ENCODE measurements at places on chromosomes 16 and 17.

- DNase-seq, result no peak
Observed at GRCh38 chr16:46768809-46769208, 20.7 kb upstream of the MYLK3 start.

GRCh38 chr17:11490171-11490755 is 108.0 kb upstream of the DNAH9 start:
- no peak for DNase-seq

DNA sequence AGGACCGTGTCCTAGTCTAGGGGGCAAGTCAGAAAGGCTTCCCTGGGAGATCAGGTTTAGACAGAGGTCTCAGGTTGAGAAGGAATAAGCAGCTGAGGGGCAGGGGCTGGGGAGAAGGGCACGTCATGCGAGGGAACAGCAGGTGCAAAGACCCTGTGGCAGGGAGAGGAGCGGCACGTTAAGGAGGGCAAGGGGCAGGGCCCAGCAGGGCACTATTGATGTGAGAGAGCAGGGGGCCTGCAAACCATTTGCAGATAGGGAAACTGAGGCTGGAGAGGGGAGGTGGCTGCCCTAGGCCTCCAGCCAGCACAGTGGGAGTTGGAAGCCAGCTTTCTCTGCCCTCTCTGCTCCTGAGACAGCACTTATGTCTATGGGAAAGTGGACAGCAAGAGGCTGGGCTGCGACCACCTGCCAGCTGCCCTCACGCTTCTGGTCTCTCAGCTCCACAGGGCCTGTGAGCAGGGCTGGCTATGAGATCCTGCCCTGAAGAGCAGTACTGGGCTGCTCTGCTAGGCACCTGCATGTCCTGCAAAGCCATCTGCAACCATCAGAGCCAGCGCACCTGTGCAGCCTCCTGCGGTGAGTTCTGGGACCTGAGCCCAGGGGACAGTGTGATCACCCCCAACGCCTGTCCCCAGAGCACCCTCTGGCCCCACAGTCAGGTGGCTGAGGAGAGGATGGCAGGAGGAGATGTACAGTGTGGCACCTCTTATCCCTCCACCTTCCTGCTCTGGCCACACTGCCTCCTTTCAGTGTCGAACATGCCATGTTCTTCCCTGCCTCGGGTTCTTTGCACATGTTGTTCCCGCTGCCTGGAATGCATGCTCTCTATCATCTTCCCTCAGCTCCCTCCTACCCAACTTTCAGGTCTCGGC is 61.5 kb downstream of the USP22 start:
- no peak for DNase-seq

GRCh38 chr17:6195123-6195522 is 124.9 kb downstream of the WSCD1 start:
- DNase-seq, result no peak

- DNase-seq, result no peak
Observed at GRCh38 chr16:73794994-73795393, 501.6 kb upstream of the PSMD7 start.

DNA sequence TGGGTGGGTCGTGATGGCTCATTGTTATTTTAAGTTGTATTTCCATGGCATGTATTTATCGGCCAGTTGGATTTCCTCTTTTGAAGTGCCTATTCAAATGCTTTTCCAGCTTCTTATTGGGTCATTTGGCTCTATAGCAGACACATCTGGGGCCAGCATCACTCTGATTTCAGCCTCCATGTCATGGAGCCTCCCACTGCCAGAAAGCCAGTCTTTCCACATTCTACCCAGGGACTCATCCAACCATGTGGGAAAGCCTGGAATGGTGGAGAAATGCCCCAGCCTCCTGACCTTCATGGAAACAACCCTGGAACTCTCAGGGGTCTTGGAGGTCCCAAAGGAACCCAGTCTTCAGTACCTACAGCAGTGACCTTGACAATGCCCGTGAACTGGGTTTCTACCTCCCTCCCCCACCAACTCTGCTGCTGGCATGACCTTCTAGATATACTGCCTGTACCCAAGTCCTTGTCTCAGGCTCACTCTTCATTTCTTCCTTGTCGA is 33.8 kb upstream of the ADGRG1 start:
- DNase-seq, result no peak

DNA sequence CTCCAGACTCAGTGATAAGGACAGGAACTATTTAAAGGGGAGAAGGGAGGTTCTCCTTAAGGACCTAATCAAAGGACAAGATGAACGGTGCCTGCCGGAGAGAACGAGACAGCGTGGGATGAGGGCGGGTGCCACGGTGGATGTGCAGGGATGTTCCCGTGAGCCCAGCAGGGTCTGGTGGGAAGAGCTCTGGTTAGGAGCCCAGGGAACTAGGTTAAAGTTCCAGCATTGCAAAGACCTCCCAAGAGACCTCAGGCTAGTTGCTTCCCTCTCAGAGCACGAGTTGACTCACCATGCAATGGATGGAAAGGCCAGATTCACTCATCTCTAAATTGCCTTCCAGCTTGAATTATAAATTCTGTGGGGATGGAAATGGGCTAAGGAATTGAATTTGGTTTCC is 14.7 kb downstream of the CCR7 start:
- no peak for DNase-seq

- no peak for DNase-seq
Observed at GRCh38 chr16:1708083-1708767, 2.2 kb downstream of the MAPK8IP3 start.

GRCh38 chr17:46038414-46038813 is 39.4 kb downstream of the STH start:
- DNase-seq, result no peak

DNA sequence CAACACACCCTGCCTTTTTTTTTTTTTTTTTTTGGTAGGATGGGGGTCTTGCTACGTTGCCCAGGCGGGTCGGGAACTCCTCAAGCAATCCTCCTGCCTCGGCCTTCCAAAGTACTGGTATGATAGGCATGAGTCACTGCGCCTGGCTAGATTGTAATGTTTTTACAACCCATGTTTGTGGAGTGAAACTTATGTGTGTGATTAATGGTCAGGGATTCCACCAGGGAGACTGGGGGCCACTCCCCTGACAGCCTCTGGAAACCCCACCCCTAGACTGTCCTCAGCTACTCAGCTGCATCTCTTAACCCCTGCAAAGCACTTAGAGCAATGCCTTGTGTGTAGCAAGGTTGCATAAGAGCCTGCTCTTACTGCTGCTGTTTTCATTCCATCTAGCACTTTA is 220.5 kb downstream of the PARN start:
- DNase-seq, result no peak

DNA sequence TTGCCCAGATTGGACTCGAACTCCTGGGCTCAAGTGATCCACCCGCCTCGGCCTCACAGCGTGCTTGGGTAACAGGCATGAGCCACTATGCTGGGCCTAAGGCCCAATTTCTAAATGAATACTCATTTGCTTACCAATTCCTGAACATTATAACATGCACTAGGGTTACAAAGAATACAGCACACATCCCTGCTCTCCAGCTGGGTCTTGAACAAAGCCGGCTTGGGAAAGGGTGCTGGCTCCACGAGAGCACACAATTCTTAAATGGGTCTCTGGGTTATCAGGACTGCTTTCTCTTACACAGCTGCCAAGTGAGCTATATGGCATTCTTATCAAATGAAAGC is 58.3 kb downstream of the HIC1 start:
- no peak for DNase-seq

DNA sequence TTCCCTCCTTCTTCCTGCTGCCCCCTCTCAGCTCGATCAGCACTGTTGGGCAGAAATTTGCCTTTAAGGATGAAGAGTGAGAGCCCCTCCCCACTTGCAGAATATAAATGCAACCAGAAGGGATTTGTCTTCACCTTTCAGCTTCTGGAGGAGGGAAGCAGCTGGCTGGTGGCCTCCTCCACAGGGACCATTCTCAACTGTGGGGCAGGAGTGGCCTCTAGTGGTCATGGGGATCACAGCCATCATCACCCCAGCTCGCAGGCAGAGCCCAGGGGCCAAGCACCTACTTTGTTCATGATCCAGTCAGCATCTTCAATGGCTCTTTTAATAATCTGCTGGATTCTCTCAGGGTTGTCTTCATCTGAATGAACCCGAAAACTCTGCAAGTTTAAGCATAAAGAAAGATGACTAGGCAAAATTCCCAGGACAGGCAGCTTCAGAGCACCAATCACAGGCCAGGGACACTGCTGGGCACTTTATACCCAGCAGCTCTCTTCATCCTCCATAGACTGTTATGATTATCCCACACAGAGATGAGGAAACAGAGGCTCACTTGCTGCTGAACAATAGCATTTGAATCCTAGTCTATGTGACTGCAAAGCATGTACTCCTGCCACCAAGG is 13.1 kb downstream of the LYRM9 start:
- peak; percentile 71 for DNase-seq

GRCh38 chr17:60135951-60136666 is 13.7 kb upstream of the CA4 start:
- DNase-seq, result no peak

- no peak for DNase-seq
Observed at GRCh38 chr17:13426991-13427390, 174.7 kb downstream of the HS3ST3A1 start.

DNA sequence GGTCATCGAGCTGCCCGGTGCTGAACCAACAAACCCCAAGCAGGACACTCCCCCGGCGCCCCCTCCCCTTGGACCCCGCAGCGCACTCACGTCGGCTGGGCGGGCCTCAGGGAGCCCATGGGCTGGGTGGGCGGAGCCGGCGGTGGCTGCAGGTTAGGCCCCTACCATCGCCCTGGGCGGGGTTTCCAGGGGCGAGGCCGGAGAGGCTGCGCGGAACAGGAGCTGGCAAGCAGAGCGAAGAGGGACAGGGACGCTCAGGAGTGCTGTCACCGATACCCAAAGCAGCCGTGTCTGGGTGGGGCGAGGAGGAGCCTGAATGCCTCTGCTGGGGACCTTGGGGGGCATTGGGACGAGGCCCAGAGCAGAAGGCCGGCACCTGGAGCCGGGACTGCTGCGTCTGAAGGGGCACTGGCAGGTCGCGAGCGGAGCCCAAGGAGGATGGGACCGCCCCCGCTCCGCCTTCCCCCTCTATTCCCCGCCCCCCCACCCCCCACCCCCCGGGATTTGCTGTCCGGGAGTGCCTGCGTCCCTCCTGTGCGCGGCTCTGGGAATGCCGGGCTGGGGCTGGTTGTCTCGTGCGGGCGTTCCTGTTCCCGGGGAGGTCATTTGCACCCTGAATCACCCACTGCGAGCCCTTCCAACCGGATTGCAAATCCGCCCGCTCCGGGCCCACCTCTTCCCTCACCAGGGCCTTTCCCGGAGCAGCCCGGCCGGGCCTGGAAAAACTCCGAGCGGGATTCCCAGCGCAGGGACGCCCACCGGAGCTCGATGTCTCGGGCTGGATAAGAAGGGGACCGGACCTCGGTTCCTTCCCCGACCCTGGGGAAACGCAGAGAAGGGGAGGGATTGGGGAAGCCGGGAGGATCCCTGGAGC is 902 bp downstream of the ARHGAP27 start:
- DNase-seq, result peak; percentile 69

Measured in stimulated activated CD4-positive, alpha-beta T cell treated with anti-CD3 and anti-CD28 coated beads, Interleukin-4, amount 100 ng/mL, for 24 hours (primary cell).